HCT116 (cell line): ENCODE measurements at places on chromosomes 4 and X. TPM values are rescaled to one million over a fixed set of nuclear protein-coding genes. Genes with fewer than 3 reads are reported as not detected.

GRCh38 chrX:57918750-57919436 lies 8.6 kb upstream of the ZXDA start:
- peak; percentile 26 for DNase-seq

MXRA5 gene
- total RNA-seq, result 0.02 TPM

DNA sequence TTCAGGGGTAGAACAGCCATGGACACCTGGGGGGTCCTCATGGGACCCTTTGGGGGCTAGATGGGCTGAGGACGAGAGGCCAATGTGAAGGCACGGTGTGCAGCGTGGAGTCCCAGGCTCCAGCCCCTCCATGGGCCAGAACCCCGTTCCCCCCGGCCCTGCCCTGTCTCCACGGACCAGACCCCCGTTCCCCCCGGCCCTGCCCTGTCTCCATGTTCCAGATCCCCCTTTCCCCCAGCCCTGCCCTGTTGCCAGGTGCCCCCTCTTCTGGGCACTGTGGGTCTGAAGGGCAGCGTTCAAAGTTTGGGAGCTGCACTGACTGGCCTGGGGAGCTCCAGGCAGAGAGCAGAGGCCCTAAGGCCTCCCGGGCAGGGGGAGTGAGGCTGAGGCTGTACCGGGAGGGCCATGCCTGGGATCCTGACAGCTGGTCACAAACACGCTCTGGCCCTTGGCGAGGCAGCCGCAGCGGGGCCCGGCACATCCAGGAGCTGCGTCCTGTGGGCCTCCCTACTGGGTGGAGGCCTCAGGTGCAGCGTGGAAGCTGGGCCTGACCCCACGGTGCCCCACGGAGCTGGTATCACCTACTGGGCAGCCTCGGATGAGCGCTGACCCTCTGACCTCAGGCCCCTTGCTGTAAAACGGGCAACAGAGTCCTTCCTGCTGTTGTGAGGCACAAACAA lies 8.9 kb downstream of the DGKQ start:
- DNase-seq, result no peak

PRPS2 gene
- total RNA-seq, result 79.5 TPM
